Putamen (tissue), 1 donor: ENCODE measurements at places on chromosomes 1 and 21.

DNA sequence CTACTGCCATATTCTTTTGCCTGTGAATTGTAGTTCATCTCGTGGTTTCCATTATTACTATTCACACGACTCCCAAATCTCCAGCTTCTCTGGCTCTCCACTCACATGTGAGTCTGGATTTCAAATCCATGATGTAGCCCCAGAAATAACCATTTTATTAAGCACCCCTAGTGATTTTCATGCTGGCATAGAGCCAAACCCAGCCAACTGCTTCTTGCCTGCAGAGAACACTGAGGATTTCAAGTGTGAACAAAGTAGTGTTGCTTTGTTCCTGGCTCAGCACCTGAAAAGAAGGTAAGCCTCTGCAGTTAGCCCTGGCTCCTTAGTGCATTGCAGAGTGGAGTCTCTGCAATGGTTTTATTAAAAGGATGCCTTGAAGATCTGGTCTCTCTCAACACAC, 25.9 kb downstream of the UTP25 start:
- no peak for DNase-seq

GRCh38 chr1:15129944-15130343, 23.6 kb upstream of the TMEM51 start:
- no peak for DNase-seq

DNA sequence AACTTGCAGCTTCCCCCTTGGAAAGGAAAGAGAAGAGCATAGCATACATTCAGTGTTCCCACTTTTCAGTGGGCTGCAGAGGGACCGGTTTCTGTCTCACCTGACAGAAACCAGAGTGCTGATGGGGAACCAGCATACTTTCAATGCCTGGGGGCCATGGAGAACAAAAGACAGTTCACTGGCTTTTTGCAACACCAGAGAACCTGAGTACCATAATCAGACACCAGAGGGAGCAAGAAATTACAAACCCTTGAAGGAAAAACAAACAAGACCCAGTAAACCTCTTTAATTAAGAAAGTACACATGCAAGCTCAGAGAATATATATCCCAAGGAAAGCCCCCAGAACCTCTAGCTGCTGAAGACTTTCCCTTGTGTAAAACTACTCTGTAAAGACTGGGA, 51.1 kb downstream of the CSMD2 start:
- peak; percentile 18 for DNase-seq

GRCh38 chr1:59699227-59699847, 115.4 kb upstream of the HOOK1 start:
- peak; percentile 34 for DNase-seq

- no peak for DNase-seq
These were observed 103.2 kb upstream of the SLC44A3 start for GRCh38 chr1:94716965-94717364.

DNA sequence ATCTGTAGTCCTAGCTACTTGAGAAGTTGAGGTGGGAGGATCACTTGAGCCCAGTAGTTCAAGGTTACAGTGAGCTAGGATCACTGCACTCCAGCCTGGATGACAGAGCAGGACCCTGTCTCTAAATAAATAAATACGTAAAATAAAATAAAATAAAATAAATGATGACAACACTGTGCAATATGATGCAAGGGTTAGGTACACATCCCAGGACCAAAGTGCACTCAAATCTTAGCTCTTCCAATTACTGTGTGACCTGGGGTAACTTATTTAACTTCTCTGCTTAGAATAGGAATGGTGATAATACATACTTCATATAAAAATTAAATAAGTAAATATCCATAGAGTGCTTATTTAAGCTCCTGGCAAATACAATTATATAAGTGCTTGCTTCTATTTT, 53.5 kb downstream of the LPAR3 start:
- no peak for DNase-seq

GRCh38 chr1:59025201-59025600, 241.4 kb upstream of the JUN start:
- DNase-seq = no peak
